ENCODE measurements at places on chromosomes 13 and 19.

GRCh38 chr19:47257411-47258169 is 1.3 kb downstream of the CCDC9 start:
- DNase-seq, result no peak

- DNase-seq, result no peak
These were observed 20.9 kb downstream of the ZNF536 start for GRCh38 chr19:30393046-30393445.

DNA sequence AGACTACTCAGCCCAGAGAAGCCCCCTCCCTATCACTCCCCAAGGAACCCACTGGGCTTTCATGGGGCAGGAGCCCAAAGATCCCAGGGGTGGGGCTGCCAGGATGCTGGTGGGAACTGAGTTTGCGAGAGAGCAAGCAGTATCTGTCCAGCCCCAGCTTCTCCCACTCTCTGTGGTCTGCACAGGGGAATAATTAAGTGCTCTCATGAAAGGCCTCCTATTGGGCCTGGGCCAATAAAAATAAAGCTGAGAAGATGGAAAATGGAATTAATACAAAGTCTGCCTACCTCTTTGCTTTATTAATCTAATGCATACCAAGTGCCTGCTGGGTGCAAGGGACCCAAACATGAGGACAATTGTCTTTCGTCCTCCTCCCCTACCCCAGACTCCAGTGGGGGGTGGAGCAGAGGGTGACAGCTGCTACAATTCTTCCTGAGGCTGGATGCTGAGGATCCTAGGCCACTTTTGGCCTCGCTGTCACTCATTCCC is 5.4 kb downstream of the DDX39A start:
- no peak for DNase-seq

DNA sequence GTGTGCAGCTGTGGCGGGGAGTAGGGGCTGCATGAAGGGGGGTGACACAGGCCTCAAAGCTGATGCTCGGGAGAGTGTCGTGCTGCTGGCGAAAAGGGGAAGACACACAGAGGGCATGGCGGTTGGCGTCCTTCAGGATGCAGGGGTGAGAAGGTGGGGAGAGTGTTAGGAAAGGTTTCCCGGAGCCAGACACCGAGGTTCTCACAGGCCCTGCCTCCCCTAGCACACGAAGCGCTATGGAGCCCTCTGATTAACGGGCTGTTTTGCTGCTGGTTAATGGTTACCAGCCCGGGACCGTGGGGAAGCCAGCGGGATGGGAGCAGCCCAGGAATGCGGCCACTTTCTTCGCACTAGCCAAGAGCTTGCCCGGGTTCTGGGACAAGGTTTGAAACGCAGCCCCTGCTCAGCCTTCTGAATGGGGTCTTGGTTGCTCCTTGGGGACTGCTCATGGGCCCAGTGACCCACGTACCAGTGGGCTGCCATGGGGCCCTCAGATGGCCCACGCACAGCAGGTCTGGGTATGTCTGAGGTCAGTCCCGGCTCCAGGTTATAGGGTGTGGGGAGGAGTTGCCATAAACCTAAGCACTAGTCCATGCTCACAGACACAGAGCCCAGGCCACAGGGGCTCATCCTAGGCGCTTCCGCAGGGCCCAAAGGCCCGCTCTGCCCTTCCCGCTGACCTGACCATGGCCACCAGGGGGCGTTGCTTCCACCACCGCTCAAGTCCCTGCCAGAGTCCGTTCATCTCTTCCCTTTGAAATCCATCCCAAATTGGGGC is 31.3 kb upstream of the ISYNA1 start:
- DNase-seq, result peak; percentile 48

DNA sequence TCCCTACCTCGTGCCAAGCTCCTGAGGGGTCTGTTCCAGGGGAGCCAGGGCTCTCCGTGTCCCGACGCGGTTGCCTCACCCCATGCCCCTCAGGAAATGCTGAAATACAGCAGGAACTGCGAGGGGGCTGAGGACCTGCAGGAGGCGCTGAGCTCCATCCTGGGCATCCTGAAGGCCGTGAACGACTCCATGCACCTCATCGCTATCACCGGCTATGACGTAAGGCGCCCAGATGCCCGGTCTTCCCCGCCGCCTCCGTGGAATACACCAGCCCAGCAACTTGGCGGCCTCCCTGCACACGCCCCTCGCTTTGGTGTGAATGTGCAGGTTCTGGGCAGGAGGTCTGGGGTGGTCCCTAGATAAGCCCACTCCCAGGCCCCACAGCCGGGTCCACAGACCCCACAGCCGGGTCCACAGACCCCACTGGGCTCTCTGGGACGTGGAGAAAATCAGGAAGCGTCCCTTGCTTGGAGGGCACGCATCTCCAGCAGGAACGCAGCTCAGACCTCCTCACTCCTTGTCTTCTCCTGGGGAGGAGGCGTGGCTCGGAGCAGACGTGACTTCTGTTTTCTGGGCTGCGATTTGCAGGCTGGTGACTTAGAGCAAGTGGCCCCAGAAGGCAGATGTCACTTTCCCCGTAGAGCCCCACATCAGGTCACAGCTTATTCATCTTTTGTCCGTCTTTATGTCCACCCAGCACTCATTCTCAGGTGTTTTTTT is 19.4 kb upstream of the F7 start:
- DNase-seq, result no peak

DNA sequence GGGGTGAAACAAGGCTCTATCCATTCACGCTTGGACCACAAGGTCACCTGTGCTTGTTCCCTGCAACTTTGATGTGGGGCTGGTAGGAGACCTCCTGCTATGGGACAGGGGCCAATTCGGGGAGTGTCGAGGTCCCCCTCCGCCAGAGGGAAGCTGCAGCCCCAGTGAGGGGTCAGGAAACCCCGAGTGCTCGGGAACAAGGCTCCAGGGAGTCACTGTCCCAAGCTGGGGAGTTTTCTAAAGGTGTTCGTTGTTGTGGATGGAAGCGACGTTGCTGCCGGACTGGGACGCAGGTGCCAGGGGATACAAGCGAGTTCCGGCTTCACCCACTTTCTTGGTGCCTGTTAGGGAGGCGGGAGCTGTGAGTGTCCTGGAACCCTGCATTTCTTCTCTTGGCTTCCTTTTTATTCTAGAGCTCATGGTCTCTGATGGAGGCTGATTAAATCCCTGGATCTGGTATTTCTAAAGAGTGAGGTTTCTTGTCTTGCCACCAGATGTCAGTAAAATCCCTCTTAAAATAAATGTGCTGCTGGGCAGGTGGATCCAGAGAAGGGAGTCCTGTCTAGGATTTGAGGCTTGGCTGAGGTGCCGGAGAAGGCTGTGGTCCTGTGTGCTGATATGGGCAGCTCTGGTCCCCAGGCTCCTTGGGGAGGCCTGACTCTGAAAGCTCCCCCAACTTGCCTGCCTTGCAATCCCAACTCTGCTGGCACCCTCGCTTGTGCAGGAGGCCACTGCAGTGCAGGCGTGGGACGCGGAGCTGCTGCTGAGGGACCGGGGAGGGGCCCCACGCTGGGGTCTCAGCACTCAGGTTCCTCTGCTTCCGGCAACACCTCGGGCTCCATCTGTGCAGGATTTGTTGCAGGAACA is 153.9 kb downstream of the TEX29 start:
- peak; percentile 11 for DNase-seq

DNA sequence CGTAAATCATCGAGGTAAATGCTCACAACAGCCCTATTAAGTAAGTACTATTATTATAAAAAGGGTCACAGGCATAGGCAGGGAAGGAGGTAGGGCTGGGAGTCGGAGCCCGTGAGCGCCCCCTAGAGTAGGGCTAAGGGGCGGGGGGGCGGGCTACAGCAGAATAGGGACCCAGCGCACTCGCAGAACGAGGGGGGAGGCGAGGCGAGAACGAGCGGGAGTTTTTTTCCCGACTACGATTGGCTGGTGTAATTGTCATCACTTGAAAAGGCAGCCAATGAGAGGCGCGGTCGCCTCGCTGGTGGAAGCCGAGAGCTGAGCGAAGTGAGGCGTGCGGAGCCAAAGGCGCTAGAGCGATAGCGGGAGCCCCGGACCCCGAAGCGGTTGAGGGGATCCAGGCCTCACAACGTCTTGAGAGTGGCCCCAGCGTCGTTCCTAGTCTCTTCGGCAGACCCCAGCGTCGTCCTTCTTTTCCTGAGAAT is 24.2 kb downstream of the KEAP1 start:
- peak; percentile 93 for DNase-seq

GRCh38 chr13:74761801-74762757 is 627.9 kb upstream of the KLF12 start:
- DNase-seq, result no peak

DNA sequence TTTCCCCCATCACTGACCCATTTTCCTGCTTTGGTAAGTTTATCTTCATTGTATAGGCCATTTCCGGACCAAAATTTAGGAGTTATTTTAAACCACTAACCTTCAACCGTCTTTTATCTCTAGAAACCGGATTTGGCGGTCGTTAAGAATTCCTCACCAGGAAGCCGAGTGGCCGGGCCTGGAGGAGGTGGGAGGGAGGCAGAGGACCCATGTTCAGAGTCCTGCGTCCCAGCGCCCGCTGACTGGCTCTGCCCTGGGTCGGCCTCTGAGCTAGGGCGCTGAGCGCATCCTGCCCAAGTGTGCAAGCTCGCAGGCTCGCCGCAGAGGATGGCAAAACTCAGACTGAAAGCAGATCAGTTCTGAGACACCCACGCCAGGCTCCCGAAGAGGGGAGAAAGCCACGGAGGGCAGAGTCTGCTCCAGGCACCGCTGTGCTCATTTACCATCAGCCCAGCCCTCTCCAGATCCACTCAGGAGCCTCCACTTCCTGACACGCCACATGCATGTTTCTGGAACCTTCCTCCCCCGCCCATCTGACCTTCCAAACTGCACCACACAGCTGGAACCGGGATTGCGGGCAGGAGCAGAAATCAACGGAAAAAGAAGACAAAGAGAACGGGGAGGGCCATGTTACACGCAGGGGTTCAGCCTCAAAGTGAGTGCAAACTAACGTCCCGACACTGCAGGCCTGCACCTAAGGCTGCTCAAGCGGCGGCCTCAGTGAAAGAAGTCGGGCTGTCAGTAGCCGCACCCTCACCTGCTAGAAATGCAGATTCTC is 8.3 kb downstream of the COL4A1 start:
- DNase-seq, result no peak

DNA sequence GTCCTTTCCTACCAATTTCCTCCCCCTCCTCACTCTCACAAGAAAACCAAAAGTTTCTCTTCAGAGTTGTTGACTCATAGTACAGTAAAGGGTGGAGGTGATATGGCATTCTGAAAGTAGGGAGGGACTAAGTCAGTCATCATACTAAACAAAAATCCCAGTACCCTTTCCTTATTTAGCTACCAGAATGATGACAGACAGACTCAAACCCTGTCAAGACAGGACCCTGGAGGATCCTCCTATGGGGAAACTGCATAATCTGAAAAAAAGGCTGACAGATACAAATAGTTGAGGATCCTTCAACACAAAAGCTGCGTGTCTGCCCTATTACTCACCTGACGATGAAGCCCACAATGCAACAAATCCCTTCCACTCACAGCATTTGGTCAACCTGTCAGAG is 55.5 kb downstream of the CYSLTR2 start:
- no peak for DNase-seq

DNA sequence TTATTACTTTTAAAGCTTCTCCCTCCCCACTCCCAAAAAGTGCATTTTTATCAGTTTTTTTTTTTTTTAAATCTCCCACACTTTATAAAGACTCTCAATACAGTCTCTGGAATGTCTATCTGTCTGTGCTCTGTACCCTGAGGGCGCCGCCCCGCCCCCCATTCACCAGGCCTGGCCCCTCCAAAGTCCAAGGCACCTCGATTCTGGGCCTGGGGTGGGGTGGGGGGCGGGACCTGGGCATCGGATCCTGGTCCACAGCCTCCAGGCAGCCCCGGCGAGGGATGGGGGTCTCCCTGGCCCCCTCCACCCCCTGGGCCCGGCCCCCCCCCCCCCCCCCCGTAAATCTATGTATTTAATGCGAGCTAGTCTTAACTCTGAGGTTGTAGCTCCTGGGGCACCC is 23.3 kb downstream of the ZBTB7A start:
- DNase-seq, result no peak

GRCh38 chr13:48192411-48192935 is 40.5 kb upstream of the ITM2B start:
- no peak for DNase-seq

DNA sequence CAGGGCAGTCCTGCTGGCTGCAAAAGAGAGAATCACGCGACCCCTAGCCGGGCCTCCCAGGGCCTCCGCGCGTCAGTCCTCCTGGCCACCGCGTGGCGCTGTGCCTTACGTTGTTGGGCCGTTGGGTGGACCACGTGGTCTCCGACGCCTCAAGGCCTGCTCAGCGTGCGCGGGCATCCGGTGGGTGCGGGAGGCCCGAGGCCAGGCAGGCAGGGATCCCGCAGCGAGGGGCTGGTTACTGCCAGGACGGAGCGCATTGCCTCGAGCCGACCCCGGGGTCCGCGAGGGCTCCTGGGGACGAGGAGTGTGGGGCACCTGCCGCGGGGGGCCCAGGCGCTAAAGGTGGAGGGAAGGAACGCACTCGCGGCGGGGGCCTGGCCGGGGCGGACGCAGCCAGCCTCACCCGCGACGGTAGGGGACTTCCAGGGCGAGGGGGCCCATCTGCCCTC is at the start of gene TDRD12:
TSS of gene TDRD12 (plus strand) at position 157 of the 449 bp plus-strand sequence. CDS start 306 bp downstream, outside the sequence.
- no peak for DNase-seq

DNA sequence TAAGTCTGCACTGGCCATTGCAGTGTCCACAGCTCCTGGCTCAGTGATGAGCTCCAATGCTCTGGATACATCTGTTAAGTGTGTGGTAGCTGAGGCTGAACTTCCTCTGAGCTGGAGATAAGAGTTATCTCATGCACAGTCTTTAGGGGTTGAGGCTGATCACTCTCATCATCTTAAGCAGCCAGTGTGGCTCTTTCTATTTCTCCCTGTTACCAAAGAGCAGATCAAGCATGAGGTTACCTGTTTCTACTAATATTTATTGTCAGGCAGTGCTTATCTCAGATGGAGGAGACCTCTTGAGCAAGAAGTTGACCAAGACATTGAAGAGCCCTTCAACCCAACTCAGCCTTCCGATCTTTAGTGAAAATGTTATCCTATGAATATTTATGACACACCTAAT is 6.6 kb upstream of the OR10H2 start:
- no peak for DNase-seq

GRCh38 chr13:40233731-40234195 is 432.7 kb downstream of the FOXO1 start:
- DNase-seq, result no peak

DNA sequence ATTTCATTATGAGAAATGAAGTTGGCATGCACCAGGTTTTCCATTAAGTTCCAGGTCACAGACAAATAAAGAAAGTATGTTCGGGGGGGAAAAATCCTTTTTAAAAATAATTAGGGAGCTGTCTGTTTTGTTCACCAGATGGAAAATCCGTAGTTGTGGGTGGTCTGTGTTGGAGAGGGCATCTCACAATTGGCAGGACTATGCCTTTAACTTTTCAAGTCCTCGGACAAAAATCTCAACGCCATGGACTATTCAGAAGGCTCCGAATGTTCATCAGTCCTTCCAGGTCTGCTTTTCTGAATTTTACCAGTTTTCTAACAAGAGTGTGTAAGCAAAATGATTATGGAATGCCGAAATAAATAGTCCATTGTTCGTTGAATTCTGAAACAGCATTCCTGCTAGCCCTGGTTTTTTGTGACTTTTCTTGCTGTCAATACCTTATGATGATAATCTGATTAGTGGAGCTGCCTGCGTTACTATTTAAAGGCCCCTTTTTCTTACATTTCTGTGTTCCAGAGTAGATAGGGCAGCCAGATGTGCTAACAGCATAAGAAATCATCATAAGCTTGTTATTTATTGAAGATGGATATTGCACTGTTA is 146.9 kb downstream of the TM9SF2 start:
- DNase-seq, result no peak

GRCh38 chr13:51501592-51502152 is 48.8 kb upstream of the INTS6 start:
- no peak for DNase-seq

GRCh38 chr13:35512271-35512920 is 35.9 kb upstream of the MAB21L1 start:
- DNase-seq, result no peak

GRCh38 chr19:16301999-16302694 is 22.5 kb upstream of the KLF2 start:
- no peak for DNase-seq

Measured in CD4-positive, alpha-beta T cell treated with Interleukin-4 for 4 hours (primary cell).